ENCODE measurements at places on chromosomes 6 and 20.

DNA sequence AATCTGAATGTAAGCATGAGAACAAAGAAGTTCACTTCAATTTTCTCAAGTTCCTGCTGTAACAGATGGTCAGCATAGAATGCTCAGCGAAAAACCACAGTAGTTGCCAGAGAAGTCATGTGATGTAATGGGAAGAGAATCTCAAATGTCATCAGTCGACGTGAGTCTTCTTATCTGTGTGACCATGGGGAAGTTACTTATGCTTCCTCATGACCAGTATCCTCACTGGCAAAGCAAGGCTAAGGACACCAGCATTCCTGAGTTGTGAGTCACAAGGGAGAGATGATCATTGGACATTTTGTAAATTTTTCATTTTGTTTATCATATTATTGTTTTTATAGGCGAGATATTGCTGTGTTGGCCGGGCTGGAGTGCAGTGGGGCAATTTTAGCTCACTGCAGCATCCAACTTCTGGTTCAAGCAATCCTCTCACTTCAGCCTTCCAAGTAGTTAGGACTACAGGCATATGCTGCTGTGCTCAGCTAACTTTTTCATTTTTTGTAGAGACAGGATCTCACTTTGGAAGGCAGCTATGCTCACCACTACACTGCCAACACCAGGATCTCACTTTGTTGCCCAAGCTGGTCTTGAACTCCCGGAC, 21.9 kb downstream of the SGK1 start:
- peaks cover 3% of the 10 kb centered on the region for H3K4me1 ChIP-seq
- DNase-seq, result no peak

- no peaks in the 10 kb centered on the region for H3K36me3 ChIP-seq
- no peak for DNase-seq
- no peaks in the 10 kb centered on the region for H3K4me1 ChIP-seq
- no peak overlapping the region for H3K4me3 ChIP-seq
- no peak overlapping the region for H3K27ac ChIP-seq
Observed at GRCh38 chr6:12393100-12393499, 102.9 kb downstream of the EDN1 start.

- H3K4me1 ChIP-seq, result no peaks in the 10 kb centered on the region
- H3K27ac ChIP-seq, result no peak overlapping the region
- H3K4me3 ChIP-seq, result no peak overlapping the region
Observed at GRCh38 chr20:38184101-38184500, 19.0 kb upstream of the TGM2 start.

DNA sequence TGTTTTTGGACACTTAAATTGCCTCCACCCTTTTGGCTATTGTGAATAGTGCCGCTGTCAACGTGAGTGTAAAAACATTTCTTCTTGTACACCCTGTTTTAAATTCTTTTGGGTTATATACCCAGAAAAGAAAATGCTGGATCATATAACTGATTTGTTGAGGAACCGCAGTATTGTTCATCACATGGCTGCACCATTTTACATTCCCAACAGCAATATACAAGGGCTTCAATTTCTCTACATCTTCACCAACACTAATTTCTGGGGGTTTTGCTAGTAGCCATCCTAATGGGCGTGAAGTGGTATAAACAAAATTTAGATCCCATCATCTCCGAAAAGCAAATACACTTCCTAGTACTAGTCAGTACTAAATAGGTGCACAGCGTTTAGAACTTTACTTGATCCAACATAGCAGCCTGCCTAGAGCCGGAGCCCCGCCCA, 579 bp upstream of the BPHL start:
- H3K27me3 ChIP-seq, result no peaks in the 10 kb centered on the region
- H3K4me1 ChIP-seq, result peaks cover 27% of the 10 kb centered on the region
- peak overlapping the region; percentile 84 for H3K4me3 ChIP-seq
- H3K36me3 ChIP-seq, result peaks cover 24% of the 10 kb centered on the region
- peak overlapping the region; percentile 85 for H3K27ac ChIP-seq
- DNase-seq, result no peak

GRCh38 chr6:139756381-139756780, 381.9 kb upstream of the CITED2 start:
- H3K4me3 ChIP-seq, result no peak overlapping the region
- H3K4me1 ChIP-seq, result no peaks in the 10 kb centered on the region
- no peaks in the 10 kb centered on the region for H3K36me3 ChIP-seq
- no peak overlapping the region for H3K27ac ChIP-seq
- no peak for DNase-seq

GRCh38 chr20:14566505-14566904, 229.1 kb upstream of the FLRT3 start:
- no peak overlapping the region for H3K4me3 ChIP-seq
- H3K27me3 ChIP-seq, result no peaks in the 10 kb centered on the region
- H3K4me1 ChIP-seq, result no peaks in the 10 kb centered on the region
- H3K27ac ChIP-seq, result no peak overlapping the region
- no peak for DNase-seq

GRCh38 chr6:132344811-132345210, 56.5 kb downstream of the MOXD1 start:
- no peak overlapping the region for H3K4me3 ChIP-seq
- H3K36me3 ChIP-seq, result no peaks in the 10 kb centered on the region
- peaks cover 21% of the 10 kb centered on the region for H3K27me3 ChIP-seq

- no peaks in the 10 kb centered on the region for H3K27me3 ChIP-seq
- H3K27ac ChIP-seq, result peak overlapping the region; percentile 66
- peaks cover 53% of the 10 kb centered on the region for H3K4me1 ChIP-seq
- no peak for DNase-seq
- H3K36me3 ChIP-seq, result peaks cover 76% of the 10 kb centered on the region
Observed at GRCh38 chr6:20542927-20543602, 8.8 kb downstream of the CDKAL1 start.

Measured in activated T-cell treated with anti-CD3 and anti-CD28 coated beads, Interleukin-2, amount 50 U/mL, for 24 hours (primary cell).